ENCODE measurements at places on chromosomes 7 and 10.
A peak's percentile ranks its signal among the peaks of the same experiment; 100 is the strongest.

- DNase-seq: no peak
Observed at GRCh38 chr10:77478247-77478961, 159.2 kb downstream of the KCNMA1 start.

DNA sequence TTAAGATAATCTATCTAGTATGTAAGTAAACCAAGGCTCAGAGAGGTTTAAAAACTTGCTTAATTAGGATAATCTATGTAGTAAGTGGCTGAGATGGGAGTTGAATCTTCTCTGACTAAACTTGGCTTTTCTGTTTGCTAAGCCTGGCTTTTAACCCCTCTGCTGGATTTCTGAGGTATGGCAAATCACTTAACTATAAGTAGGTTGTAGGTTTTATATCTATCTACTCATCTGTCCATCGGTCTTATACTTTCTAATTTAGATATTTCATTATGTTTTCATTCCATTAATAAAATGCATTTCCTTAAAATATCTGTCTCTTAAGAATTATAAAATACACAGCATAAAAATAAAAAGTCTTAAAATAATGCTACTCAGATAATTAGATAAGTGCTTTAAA is 59.4 kb downstream of the ST7 start:
- DNase-seq: no peak

DNA sequence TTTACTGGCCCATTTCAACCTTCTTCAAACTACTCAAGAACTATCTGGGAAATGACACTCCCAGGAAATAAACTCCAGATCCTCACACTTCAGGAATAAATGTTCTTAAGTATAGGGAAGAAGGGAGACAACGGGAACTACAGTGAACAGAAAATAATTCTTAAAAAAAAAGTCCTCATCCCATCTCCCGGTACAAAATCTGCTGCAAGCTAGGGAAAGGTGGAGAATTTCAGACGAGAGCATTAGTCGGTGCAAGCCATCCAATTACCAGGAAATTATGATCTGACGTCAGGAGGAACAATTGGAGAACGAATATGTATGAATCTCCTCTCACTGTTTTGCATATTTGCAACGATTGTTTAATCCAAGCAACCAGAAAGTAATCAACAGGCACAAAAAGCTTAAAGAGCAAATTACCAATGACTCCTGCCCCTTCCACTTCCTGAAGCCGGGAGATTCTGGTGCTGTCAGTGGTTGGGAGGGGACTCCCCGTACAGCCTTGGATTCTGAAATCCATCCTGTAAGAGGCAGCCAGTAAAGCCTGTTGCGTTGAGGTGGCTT is 15.1 kb upstream of the GATA3 start:
- DNase-seq: no peak

DNA sequence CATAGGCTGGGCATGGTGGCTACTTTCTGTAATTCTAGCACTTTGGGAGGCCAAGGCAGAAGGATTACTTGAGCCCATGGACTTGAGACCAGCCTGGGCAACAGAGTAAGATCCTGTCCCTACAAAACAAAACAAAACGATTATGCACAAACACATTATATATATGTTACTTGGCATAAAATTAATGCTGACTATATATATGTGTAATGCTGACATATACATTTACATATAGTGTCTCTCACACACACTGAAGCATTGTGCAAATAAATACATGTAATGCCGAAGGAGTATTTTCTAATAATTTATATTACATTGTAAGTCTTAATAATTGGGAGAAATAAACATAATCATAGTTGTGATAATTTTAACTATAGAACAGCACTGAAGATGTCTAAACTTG is 621.8 kb upstream of the ZNF722 start:
- no peak for DNase-seq

- DNase-seq: no peak
Observed at GRCh38 chr10:91162050-91162494, 58.4 kb upstream of the PCGF5 start.

DNA sequence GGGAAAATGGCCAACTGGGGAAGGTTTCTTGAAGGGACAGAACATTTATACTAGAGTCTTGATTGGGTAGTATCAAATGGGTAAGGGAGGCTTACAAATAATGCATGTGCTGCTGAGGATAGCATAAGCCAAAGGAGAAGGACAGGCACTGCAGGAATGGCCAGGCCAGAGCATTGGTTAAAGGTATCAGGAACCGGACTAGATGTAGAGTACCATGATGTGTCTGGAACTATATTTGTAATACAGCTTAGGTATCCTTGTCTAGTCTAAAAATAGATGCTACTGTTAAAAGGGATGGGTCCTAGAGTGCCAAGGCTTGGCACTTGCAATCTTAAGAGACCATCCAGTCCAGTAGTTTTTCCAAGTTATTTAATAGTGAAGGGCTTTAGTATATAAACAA is 20.3 kb downstream of the TMEM243 start:
- no peak for DNase-seq

- no peak for DNase-seq
Observed at GRCh38 chr7:1755783-1756625, 85.9 kb downstream of the ELFN1 start.

DNA sequence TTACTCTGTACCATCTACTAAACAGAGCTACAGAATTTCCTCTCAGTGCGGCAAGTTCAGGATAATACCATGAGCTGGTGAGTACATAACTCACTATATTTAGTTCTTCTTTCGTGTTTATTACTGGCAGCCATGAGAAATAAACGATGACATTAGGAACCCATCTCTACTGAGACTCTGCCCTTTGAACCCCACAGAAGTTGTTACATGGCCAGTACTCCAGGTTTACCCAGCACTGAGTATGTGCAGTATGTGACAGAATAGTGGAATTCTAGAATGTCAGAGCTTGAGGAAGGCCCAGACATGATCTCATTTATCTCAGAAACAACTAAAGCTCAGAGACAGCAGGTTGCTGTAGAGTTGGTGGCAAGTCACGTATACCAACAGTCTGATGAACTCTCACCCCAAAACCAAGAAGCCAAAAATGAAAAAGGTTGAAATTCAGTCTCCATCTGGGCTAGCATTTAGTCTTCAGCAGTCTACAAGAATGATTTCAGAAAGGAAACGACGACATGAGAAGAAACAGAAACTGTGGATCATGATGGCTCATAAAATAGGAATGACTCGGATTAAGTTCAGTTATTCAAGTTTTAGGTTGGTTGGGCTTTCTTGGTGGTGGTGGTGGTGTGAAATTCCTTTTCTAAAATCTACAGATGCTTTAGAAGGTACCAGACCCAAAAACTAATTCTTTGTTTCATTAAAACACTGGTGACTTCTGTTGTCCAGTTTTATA is 78.5 kb downstream of the SORBS1 start:
- no peak for DNase-seq

- DNase-seq: no peak
Observed at GRCh38 chr7:44625526-44626471, 19.4 kb downstream of the OGDH start.

GRCh38 chr10:102918817-102919245 is 737 bp downstream of the CNNM2 start:
- DNase-seq: peak; percentile 11

DNA sequence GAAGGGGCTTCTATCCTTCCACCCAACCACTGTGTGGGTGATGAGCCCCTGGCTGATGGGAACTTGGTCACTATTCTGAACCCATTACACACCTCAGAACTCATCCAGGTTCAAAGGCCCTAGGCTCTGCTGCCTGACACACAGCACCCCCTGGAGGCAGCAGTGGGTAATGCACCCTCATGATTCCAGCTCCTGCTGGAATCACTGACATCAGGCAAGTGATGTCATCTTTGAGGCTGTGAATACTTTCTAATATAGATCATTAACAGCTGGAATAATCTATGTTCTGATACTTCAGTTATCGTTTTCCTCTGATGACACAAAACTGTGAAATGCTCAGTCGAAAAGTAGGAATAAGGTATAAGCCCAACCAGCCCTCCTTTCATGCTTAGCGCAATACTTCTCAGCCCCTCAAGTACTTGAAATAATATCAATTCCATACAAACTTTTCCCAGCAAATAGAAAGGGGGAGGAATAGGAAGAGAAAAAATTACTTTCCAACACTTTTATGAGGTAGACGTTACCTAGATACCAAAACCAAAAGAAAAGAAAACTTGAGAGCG is 7.5 kb upstream of the RBP3 start:
- peak; percentile 52 for DNase-seq

DNA sequence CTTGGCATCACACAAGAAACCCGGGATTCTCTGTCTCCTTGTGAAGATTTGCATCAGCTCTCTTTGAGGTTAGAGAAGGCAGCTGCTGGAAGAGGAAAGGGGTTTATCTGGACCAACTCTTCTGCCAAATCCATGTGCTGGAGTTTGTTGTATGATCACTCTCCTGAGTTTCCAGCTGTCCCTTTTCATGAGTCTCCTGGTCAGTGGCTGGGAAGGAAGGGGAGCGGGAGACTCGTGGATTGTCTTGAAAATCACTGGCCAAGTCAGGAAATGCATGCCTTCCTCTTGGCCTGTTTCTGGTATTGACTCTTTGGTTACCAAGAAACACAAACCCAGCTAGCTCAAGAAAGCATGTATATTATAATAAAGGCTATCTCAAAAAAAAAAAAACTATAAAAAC is 38.8 kb downstream of the TACR2 start:
- DNase-seq: no peak

DNA sequence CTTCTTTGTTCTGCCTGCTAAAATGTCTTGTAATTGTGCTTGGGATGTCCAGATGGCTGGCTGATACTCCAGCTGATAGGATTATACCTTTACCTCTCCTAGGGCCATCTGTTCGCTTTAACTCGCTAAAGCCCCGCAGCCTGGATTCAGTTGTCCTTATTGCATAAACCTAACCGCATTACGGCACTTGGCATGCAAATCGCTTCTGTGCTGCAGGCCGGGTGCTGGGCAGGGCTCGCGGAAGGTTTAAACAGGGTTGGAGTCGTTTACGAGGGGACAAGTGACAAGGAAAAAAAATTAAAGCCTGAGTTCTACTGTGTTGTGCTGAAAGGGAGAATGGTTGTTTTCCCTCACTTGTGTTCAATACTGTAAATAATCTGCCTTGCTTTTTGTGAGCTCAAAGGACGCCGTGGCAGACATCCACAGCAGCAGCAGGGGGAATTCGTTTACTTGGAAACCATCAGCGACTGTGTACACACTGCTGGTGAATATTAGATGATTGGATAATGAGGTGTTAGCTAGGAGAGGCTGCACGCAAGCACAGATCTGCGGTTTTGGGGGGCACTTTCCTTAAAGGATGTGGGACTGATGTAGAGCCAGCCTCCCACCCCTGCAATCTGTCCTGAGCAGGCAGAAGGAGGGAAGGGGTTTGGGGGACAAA is 93.0 kb downstream of the EBF3 start:
- no peak for DNase-seq

DNA sequence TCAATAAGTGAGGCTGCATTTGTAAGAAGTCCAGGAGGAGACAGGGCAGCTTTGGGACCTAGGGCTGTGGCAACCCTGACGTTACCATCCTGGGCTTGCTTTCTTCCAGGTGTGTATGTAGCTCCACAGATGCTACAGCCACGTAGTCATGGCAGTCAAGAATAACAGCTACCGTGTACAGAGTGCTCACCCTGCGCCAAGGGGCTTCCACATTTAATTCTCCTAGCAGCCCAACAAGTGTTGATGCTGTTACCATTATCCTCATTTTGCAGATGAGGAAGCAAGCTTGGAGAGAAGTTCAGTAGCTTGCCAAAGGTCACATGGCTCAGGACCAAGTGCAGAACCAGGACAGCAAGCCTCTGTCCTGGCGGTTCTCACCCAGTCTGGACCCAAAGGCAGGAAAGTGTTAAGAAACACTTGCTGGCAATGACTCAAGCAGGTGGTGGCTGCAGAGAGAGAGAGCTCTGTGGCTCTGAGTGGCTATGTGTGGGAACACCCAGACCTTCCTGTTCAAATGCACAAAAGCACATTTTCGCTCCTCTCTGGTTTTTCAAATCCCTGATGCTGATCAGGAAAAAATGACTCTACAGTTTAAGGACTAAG is 89.8 kb downstream of the CREM start:
- DNase-seq: no peak

- no peak for DNase-seq
Observed at GRCh38 chr10:71765906-71766716, 7.2 kb downstream of the VSIR start.

DNA sequence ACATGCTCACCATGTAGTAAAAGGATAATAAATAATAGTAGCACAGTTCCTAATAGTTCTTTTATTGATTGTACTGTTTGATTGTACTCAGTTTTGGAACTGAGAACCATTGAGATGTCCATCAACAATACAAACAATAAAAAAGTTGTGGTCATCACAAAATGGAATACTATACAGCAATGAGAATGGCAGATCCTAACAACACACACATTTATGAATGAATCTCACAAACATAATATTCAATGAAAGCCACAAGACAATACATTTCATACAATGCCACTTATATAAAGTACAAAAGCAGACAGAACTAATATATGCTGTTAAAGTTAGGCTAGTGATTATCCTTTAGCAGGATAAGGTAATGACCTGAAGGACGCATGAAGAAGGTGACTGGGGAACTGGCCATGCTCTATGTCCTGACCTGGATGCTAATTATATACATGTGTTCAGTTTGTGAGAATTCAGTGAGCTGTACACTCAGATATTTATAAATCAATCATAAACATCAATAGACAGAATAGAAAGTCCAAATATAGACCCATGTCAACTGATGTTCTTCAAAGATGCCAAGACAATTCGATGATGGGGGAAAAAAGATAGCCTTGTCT is 70.0 kb downstream of the SMURF1 start:
- no peak for DNase-seq

DNA sequence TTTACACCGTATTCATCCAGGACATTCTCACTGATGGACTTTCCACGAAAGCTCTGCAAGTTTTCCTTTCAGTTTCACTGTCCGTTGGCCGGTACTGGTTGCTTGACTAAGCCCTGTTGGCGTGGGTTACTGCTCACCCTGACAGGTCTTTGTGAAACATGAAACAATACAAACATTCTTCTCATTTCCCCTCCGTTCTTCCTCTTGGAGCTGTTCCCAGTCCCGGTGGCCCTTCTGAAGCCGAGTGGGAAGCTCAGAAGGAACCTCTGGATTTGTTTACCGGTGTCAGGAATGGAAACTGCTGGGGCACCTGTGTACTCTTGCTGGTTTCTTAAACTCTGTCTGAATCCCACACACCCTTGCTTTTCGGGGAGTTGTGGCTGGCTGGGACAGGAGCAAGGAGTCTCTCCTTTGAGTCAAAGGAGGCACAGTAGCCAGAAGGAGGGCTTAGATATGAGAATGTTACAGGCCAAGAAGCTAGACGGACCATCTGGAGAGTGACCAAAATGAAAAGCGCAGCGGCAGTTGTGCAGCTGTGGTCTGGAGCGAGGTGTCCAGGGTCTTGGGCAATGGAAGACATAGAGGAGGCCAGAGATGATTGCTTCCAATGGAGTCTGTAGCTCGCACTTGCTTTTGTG is 45.7 kb downstream of the LYZL2 start:
- no peak for DNase-seq

- no peak for DNase-seq
Observed at GRCh38 chr7:131098527-131098926, 229.1 kb upstream of the MKLN1 start.

DNA sequence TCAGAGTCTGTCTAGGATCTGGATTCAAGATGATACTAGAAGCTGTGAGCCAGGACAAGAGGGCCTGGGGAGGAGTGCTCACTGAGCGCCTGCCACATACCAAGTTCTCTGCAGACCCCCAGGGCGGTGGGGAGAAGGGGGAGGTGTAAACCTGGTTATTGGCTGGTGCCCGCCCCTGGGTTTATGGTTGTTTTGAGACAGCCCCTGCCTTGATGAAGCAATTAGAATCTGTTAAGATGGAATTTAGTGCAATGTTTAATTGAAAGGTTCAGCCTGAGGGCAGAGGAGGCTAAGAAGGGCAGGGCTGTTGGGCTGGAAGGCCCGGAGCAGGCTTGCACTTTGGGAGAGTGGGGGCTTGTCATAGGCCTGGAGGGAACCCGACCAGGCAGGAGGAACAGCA is 42.7 kb downstream of the PRF1 start:
- no peak for DNase-seq
